H1 (cell line): ENCODE measurements at places on chromosomes 5 and 9. TPM values are rescaled to one million over a fixed set of nuclear protein-coding genes. Genes with fewer than 3 reads are reported as not detected.

- DNase-seq: no peak
- no peaks in the 10 kb centered on the region for H3K36me3 ChIP-seq
- H3K27me3 ChIP-seq: no peaks in the 10 kb centered on the region
- no peak overlapping the region for H3K4me3 ChIP-seq
- H3K4me1 ChIP-seq: no peaks in the 10 kb centered on the region
Measured at GRCh38 chr9:10059044-10059443, 553.8 kb downstream of the PTPRD start.

The NR5A1 gene
- total RNA-seq: 0.42 and 0.58 TPM in 2 replicates

The TUSC1 gene
- total RNA-seq: 4.3 and 4.5 TPM in 2 replicates

The EIF4EBP3 gene
- total RNA-seq: 8.9 and 11.7 TPM in 2 replicates

DNA sequence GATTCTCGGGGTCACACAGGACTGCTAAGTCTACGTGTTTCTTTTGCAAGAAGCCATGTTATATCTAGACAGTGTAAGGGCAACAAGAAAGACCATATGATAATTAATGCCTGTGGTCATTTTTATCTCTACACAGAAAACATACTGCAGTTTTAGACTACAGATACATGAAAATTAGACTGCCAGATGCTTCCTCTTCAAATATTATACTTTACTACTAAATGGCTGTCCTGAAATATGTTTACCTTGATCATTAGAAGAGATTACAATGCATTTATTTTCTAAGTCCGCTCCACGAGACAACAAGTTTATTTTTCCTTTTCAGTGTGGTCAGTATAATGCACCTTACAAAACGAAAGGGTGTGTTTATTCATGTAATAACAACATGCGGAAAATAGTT is 147.6 kb downstream of the KIAA0825 start:
- H3K4me3 ChIP-seq: no peak overlapping the region
- H3K27ac ChIP-seq: no peak overlapping the region
- no peaks in the 10 kb centered on the region for H3K36me3 ChIP-seq
- no peaks in the 10 kb centered on the region for H3K27me3 ChIP-seq
- H3K4me1 ChIP-seq: no peaks in the 10 kb centered on the region

DNA sequence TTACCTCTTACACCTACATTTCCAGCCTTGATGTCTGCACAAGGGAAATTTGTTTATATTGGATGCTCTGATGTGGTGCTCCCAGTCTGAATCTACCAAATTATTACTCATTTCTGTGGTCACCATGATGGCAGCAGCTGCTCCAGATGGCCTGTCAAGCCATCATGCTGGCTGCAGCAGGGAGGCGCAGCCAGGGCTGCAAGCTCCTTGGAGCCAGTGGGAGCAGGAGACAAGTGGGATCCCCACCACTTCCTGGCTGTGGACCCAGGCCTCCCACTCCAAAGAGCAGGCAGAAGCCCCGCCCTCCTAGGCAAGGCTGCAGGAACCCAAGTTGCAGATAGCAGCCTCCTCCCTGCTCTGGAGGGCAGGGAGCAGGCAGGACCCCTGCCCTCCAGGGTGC is 241.1 kb upstream of the ATP10B start:
- DNase-seq: no peak
- H3K27ac ChIP-seq: no peak overlapping the region
- no peaks in the 10 kb centered on the region for H3K36me3 ChIP-seq
- H3K4me1 ChIP-seq: no peaks in the 10 kb centered on the region
- H3K4me3 ChIP-seq: no peak overlapping the region
- no peaks in the 10 kb centered on the region for H3K27me3 ChIP-seq

- no peak overlapping the region for H3K4me3 ChIP-seq
- no peaks in the 10 kb centered on the region for H3K36me3 ChIP-seq
- H3K27me3 ChIP-seq: no peaks in the 10 kb centered on the region
Measured at GRCh38 chr9:136160381-136160841, 41.7 kb upstream of the TMEM250 start.

DNA sequence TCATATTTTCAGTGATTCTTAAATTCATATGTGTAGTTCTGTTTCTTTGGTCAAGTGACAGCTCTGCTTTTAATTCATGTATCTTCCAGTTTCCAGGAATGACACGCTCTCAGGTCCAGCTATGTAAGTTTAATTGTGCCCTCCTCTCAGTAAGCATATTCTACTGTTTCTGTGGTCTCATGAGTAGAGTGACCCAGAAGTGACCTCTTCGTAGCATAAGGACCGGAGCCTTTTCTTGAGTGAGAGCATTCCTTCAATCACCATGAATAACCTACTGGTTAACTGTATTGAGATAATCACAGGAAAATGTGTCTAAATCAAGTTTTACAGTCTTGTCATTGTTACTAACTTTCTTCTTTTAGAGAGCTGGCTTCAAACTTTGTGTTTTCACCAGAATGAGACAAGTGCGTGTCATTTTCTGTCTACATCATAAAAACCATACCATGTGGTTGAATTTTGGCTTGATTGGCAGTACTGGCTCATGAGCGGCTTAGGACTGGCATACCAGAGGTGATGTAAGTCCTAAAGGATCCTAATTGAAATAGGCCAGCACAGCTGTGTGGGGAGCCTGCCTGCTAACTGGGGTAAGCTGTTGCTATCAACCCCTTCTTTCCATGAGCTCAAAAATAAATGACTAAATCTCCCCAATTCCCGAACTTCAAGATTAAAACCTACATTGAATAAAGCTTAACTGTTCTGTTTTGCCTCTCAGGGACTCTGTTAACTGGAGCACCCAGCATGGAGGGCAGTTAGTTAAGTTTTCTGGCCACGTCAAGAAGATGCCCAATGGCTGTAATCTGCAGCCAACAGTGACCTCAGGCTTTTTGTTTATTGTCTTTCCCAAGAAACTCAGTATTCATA is 4.8 kb downstream of the ADAMTSL1 start:
- no peaks in the 10 kb centered on the region for H3K4me1 ChIP-seq
- no peak overlapping the region for H3K27ac ChIP-seq
- H3K36me3 ChIP-seq: no peaks in the 10 kb centered on the region
- H3K4me3 ChIP-seq: no peak overlapping the region
- no peak for DNase-seq

GRCh38 chr5:141822144-141822543 is 56.1 kb downstream of the PCDH1 start:
- no peaks in the 10 kb centered on the region for H3K36me3 ChIP-seq
- no peak overlapping the region for H3K27ac ChIP-seq
- H3K27me3 ChIP-seq: no peaks in the 10 kb centered on the region
- no peak overlapping the region for H3K4me3 ChIP-seq
- DNase-seq: no peak
